ENCODE measurements at places on chromosomes 16 and 17. TPM values are rescaled to one million over a fixed set of nuclear protein-coding genes. Genes with fewer than 3 reads are reported as not detected.

DNA sequence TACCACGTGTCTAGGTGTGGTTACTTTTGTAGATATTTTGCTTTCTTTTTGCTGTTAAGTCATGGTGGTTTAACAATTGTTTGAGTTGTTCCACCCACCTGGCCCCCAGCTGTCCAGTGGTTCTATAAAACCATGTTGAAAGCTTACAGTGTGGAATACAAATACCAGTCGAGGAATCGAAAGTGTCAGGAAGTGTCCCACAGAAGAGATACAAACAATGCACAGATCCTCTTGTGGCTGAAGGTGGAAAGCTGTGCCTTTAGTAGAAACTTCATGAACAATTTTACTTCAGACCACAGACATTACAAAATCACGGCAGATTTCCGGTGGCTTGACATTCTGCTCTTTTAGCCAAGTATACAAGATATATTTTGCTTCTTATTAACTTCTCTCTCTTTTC is 782.4 kb upstream of the SOX9 start:
- DNase-seq: peak; percentile 37

Gene CAPNS2
- total RNA-seq: 0.17 TPM

Gene FZD2
- total RNA-seq: 19.9 TPM

DNA sequence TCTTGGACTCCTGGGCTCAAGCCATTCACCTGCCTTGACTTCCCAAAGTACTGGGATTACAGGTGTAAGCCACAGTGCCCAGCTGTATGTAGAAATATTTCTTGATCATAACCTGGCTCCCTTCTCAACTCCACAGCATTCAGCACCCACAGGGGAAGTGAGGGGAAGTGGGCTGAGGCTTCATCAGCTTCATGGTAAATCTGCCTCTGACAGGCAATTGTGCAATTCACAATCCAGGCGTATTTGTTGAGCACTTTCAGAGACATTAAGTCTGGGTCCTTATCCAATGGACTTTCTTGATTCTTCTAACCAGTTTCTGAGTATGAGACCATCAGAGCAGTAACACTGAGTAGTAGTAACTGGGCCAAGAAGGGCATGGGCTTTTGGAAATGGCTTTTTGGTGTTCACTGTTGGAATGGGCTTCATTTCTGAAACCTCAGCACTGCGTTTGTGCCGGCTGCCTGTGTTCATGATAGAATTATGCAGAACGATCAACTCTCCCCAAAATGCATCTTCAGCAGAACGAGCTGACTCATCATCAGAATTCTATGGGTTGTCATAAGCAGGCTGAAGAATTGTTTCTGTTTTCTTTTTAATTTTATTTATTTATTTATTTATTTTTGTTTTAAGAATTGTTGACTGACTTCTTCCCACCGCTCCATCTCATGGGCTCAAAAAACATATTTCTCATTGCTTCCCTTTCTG is 28.9 kb downstream of the FAM20A start:
- no peak for DNase-seq

Gene BCO1
- 4.3 TPM for total RNA-seq

DNA sequence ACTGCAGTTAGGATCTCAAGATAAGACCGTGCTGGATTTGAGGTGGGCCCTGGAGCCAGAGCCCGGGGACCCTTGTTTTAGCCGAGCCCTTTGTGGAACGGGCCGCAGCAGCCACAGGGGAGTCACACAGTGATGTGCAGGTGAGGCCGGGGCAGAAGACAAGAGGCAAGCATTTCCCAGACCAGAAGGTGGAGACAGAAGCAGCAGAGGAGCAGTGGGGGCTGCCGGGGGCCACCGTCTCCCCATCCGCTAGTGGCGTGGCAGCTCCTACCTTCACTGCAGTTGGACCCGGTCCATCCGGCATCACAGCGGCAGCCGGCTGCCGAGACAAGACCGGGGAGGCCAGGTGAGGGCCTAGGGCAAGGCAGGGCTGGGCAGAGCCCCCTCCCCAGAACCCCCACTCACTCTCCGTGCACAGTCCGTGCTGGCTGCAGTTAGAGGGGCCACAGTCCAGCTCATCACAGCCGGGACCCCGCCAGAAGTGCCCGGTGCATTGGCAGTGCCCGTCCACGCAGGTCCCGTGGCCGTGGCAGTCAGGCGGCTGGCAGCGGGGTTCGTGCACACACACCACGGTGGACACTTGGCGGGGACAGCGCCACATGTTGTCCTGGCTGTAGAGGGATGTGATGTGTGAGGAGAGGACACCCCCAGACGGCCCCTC is 6.0 kb downstream of the NAGPA start:
- no peak for DNase-seq

DNA sequence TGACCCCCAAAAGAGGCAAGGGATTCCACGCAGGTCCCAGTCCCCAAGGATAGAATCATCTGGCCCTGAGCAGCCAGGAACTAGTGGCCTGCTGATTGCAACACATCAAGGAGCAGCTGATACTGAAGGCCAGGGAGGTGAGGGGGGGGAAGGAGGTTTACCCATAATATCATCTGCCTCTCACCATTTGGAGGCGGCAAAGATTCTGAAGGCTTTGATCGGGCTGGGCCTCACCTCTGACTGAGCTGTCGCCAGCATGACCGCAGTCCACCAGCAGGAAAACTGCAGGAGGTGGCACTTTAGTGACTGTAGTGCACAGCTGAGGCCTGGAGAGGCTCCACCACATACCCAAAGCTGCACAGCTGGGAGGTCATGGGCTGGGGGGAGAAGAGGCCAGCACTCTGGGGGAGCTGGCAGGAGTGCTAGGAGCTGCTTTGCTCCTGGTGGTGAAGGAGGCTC is 20.5 kb upstream of the ITGA3 start:
- DNase-seq: no peak

DNA sequence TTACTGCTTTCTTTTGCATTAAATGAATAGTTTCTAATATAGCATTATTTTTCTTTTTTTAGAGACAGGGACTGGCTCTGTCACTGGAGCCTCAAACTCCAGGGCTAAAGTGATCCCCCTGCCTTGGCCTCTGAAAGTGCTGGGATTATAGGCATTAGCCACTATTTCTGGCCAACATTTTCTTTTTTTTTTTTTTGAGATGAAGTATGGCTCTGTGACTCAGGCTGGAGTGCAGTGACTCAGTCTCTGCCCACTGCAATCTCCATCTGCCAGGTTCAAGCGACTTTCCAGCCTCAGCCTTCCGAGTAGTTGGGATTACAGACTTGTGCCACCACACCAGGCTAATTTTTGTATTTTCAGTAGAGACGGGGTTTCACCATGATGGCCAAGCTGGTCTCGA is 2.0 kb upstream of the DUXB start:
- no peak for DNase-seq

DNA sequence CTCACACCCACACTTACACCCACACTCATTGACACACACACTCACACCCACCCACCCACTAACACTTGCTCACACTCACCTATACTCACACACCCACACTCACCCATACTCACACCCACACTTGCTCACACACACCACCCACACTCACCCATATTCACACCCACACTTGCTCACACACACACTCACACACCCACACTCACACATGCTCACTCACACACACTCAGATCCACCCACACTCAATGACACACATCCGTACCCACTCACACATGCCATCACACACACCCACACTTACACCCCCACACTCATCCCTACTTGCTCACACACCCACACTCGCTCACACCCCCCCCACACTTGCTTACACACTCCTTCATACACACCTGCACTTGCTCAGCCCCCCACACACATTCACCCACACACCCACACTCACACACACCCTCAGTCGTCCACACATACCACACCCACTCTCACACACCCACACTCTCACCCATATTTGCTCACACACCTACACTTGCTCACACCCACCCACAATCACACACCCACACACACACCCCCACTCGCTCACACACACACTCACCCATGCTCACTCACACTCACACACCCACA is 321.1 kb upstream of the N4BP1 start:
- no peak for DNase-seq

- peak; percentile 74 for DNase-seq
Measured at GRCh38 chr17:71488851-71489250, 632.0 kb upstream of the SOX9 start.

DNA sequence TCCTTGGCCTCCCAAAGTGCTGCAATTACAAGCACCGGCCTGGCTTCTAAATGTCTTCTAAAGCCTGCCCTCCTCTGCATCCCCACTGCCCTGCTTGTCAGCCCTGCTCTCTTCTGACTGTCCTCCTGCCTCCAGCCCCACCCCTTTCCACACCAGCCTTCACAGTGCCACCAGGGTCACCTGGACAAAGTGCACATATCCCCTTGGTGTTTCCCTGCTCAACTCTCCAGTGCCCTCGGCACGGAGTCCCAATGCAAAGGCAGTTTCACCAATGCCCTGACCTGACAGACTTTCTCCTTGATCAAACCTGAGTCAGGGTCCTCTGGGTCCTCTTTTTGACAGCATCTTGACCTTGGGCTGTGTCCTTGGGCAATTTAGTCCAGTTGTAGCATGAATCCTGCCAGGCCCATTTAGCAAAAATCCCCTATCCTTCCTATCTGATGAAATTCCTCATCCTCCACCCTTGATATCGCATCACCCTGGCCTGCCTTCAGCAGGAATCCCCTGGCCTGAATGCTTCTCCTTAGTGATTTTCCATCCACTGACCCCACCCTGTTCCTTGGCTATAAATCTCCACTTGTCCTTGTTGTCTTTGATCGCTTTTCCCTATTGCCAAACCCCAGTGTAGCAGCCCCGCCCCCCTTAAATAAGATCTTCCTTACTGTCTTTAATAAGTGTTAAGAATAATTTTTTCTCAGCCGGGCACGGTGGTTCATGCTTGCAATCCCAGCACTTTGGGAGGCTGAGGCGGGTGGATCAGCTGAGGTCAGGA is 42.7 kb upstream of the ETV4 start:
- no peak for DNase-seq

Gene TP53TG3D
- total RNA-seq: not detected

GRCh38 chr16:15715221-15715620 is 65.2 kb downstream of the NDE1 start:
- no peak for DNase-seq

DNA sequence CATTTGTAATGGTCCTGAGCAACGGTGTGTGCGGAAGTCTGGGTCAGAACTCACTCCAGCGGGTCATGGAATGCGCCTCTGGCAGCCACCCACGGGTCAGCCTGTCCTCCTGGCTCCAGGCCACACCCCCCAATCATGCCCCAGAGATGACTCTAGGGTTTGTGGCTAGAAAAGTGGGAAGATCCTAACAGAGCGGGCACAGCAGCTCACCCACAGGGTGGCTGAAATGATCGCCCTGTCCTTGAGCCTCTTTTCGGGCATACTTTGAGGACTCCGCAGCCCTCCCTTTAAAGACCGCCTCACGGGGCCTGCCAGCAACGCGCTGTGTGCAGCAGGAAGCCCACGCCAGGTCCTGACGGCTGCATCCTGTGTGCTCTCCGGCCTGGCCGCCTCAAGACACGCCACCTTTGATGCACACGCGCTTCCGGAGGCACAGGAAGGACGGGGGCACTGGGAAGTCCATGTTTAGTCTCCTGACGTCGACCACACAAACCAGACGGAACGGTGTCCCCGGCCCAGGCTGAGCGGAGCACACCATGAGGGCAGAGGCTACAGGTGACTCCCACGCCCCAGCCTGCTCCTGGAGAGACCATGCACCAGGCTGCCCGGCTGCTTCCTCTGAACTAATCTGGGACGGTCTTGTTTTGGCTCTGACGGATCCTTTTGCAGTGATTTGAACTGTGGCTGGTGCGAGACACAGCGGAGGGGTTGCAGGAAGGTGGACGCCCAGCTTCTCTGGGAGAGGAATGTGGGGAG is 92.9 kb downstream of the TBC1D16 start:
- DNase-seq: peak; percentile 29

- DNase-seq: no peak
Measured at GRCh38 chr17:77601054-77601979, 357.2 kb upstream of the TNRC6C start.

Gene ETV4
- 1.9 TPM for total RNA-seq

- no peak for DNase-seq
Measured at GRCh38 chr17:61232871-61233270, 166.8 kb upstream of the TBX2 start.

DNA sequence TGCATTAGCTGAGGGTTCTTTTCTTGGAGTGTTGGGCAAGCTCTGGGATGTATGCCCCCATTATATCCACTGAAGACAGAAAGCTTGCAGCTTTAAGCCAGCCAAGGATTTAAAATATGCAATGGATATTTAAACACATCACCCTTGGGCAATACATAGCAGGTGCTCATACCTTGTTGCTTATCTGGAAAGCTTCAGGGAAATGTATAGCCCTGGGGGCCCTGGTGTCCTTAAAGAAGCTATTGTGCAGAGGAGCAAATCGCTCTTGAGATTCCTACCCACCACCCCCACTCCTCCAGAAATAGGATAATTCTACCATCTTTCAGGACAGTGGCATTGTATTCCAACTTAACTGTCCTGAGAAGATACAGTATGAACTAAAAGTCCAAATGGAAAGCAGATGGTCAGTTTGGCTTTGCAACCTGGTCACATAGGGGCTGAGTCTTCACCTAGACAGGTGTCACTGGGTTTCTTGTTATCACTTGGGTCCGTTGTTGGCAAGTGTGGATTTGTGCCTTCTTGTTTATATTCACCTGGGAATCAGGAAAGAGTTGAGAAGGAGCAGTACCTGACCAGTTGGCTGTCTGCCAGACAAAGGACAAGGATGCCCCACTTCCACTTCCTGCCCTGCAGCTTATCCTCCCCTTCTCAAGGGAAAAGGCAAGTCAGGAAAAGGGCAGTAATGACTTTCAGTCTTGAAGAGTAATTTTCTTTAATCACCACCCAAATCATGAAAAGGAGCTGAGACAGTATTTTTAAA is 3.4 kb downstream of the ANKRD40CL start:
- no peak for DNase-seq

Gene GSG1L
- total RNA-seq: not detected

Gene CRLF3
- 23.8 TPM for total RNA-seq

DNA sequence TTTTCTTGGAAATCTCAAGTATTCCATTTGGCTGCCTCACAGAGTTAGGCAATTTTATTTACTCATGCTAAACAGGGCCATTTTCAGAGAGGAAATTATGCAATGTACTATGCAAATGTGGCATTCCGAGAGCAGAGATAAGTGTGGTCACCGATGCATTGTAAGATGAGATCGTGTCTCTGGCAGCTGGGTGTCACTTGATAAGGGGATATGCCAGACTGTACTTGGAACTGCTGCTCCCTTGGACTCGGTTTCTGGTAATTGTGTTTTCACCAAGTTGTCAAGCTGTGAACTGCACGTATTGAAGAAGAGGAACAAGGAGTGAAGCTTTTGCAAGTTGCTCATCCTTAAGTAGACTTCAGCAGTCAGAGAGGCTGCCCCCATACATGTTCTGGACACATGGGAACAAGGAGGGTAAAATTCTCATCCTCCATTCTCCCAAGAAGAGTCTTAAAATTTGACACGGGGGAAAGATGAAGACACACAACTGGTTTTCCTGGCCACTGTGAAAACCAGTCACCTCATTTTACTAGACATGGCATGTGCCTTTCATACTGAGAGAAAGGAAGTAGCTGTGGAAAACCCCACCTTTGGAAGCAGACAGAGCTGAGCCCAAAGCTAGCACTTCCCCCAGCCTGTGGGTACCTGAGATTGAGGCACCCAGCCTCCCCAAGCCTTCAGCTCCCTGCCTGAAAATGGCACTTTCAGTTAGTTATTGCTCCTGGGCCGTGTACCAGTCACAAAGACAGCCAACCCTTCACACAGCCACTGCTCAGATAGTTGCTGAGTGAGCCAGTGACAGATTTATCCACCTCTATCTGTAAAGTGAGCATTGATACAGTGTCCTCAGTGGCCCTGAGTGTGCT is 150.7 kb downstream of the SOCS1 start:
- peak; percentile 91 for DNase-seq

GRCh38 chr17:69672924-69673323 is 258.4 kb downstream of the MAP2K6 start:
- DNase-seq: peak; percentile 23

Gene PSMD3
- 121 TPM for total RNA-seq

Gene TNP2
- not detected for total RNA-seq

Gene MT1G
- total RNA-seq: 7.8 TPM

Gene CTRL
- total RNA-seq: 0.15 TPM

Gene FSCN2
- total RNA-seq: 4.7 TPM

Gene ZSCAN10
- total RNA-seq: not detected
